ENCODE measurements at places on chromosomes 11 and 22. TPM values are rescaled to one million over a fixed set of nuclear protein-coding genes. Genes with fewer than 3 reads are reported as not detected.

- no peak for DNase-seq
Measured at GRCh38 chr11:73461964-73462363, 85.8 kb downstream of the RELT start.

ACTN3 gene
- polyA plus RNA-seq = 7.3 TPM

DNA sequence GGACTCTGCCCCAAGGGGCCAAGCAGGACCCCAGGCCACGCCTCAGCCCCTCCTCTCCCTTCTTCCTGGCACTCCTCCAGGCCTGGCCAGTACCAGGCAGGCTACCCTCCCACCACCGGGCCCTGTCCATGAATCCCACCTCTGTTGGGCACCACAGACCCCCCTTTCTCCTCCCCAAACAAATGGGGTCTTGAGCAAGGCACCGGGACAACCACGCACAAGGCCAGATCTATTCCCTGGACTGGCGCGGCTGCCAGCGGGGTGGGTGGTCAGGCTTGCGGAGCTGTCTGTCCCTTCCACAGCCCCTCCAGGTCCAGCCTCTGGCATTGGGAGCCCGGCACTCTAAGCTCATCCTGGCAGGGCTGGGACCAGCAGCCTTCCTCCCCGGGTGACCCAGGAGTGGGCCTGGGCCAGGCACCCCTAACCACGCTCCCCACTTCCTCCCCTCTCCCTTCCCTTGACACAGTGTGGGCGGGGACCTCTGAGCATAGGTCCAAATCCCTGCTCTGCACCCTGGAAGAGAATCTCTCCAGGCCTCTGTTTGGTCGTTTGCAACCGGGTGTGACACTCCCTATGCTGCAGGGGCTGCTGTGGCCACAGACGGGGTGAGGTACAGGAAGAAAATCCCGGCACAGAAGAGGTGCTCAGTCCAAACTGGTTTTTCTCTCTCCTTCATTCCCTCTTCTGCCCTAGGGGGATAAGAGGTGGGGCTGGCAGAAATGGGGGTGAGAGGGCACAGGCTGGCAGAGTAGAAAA, 14.6 kb downstream of the ELFN2 start:
- no peak for DNase-seq

- DNase-seq = no peak
Measured at GRCh38 chr11:109039611-109040010, 374.7 kb downstream of the DDX10 start.

GRCh38 chr22:30535182-30535581, 11.4 kb downstream of the SEC14L6 start:
- no peak for DNase-seq
